Right cardiac atrium (tissue), 5 donors: ENCODE measurements at places on chromosomes 12 and 14.

DNA sequence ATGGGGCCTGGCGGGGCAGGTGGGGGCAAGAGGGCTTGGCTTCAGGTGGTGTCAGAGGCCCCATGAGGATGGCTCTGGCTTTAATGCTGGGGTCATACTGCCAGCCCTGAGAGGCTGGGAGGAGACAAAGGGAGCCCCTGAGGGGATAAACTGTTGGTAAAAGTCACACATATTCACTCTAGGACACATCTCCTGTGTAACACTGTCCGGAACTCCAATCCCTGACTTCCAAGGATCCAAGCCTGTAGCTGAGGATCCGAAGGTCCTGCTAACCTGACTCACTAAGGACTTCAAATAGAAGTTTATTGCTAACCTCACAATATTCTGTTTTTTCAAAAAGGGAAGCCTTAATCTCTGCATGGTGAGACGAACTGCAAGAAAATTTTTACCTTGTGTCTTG, 39.2 kb upstream of the GPR68 start:
- DNase-seq: no peak

- DNase-seq: no peak
Measured at GRCh38 chr12:71461787-71462328, 22.3 kb downstream of the LGR5 start.

- no peak for DNase-seq
Measured at GRCh38 chr12:9707356-9707755, 25.5 kb downstream of the CLECL1 start.

- DNase-seq: no peak
Measured at GRCh38 chr14:101010293-101010692, 106.8 kb upstream of the RTL1 start.

- DNase-seq: no peak
Measured at GRCh38 chr12:46108721-46109120, 118.3 kb upstream of the SCAF11 start.
